Thoracic aorta (tissue), 2 donors: ENCODE measurements at places on chromosomes 4 and X.

DNA sequence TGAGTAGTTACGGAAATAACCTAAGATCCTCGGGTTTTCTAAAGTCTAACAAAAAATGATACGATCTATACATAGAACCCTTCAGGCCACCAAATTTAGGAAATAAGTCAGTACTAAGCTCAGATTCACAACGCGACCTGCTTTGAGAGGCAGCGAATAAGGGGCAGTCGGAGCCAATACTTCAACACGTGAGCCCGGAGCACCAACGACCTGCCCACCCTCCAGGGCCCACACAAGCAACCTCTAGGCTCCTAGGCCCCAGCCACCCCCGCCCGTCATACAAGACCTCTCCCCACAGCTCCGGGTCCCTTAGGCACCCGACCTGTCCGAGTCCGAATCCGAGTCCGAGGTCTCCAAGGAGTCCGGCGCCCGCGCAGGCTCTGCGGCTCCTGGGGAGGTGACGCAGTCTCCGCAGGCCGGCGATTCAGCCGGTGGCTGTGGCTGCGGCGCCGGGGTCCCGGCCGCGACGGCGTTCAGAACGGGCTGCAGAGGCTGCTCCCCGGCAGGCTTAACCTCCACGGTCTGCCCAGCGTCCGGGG, 580 bp downstream of the NAF1 start:
- peak; percentile 25 for DNase-seq

GRCh38 chr4:76296286-76296820, 10.2 kb upstream of the STBD1 start:
- no peak for DNase-seq

- no peak for DNase-seq
Measured at GRCh38 chr4:184385705-184386141, 88.6 kb downstream of the IRF2 start.

GRCh38 chr4:87152310-87153041, 67.9 kb downstream of the KLHL8 start:
- no peak for DNase-seq

GRCh38 chr4:158080354-158080753, 92.5 kb downstream of the GASK1B start:
- DNase-seq = no peak

GRCh38 chrX:154046031-154046781, 26.5 kb upstream of the IRAK1 start:
- no peak for DNase-seq

- DNase-seq = no peak
Measured at GRCh38 chrX:129957241-129958082, 25.0 kb upstream of the BCORL1 start.
